ENCODE measurements at places on chromosomes 2 and 18.

DNA sequence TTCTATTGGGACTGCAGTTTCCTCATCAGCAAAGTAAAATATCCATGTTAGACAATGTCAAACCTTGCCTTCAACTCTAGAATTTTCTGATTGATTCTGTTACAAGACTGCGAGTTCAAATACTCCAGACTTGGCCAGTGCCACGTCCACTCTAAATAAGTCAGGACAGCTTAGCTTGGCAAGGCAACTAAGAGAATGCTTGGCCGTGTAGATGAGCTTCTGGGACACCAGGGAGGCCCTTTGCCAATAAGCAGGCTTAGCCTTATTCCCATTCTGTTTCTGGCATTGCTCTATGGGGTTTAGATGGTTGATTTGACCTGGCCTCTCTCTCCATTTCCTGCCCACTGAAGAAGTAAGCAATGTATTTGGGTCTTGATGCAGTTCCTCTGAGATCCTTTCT lies 218.1 kb upstream of the SIX2 start:
- DNase-seq, result no peak

- no peak for DNase-seq
Measured at GRCh38 chr2:95299961-95300360, 2.8 kb downstream of the KCNIP3 start.

GRCh38 chr2:74333175-74333574 lies 10.0 kb downstream of the SLC4A5 start:
- DNase-seq, result no peak

- DNase-seq, result no peak
Measured at GRCh38 chr2:63983986-63984605, 35.1 kb downstream of the VPS54 start.

DNA sequence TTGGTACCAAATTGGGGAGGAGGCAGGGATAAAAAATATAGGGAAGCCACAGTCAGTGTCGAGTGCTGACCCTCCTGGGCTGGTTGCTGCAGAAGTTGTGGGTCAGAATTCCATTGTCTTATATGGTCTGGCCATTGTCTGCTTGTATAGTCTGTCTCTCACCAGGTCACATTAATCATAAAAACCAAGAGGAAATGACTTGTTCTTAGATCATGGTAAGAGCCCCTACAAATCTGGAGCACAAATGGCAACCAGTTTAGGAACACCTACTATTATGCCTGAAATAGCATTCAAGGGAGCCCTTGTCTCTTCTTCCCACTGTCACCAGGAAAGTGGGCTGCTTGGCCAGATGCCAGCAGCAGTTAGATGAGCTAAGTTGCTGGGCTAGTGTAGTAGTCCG lies 119.7 kb upstream of the RMP24 start:
- DNase-seq, result no peak

GRCh38 chr2:233112776-233113452 lies 52.8 kb downstream of the INPP5D start:
- no peak for DNase-seq

- DNase-seq, result no peak
Measured at GRCh38 chr2:67524777-67525176, 127.6 kb downstream of the ETAA1 start.

DNA sequence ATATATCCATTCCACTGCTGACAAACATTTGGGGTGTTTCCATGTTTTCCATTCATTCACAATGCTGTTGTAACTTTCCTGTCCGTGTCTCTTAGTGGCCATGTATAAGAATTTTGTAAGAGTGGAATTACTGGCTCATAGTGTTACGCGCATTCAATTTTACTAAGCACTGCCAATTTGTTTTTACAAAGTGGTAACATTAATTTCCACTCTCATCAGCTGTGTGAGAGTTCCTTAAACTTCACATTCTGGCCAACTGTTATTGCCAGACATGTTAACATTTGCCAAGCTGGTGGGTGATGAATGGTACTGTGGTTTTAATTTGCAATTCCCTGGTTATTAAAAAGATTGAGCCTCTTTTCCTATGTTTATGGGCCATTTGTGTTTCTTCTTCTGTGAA lies 134.2 kb downstream of the DTNB start:
- DNase-seq, result no peak

DNA sequence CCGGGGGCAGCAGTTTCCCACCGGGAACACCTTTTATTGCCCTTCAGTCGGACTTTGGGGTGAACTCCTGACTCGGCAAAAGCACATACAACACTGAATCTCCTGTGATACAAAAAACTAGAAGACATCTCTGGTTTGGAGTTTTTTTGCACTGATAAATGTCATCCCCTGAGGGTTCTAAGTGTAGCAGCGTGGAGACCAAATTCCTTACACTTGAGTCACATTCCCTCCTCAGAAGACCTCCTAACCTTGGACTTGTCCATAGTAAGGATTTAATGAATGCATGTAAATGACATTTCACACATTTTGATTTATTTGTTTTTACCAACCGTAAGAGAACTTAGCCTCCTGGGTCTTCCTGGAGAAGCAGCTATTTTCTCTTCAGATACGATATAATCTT lies 54.0 kb upstream of the GPR45 start:
- DNase-seq, result no peak

GRCh38 chr18:33541316-33541715 lies 36.7 kb upstream of the ASXL3 start:
- DNase-seq, result no peak

DNA sequence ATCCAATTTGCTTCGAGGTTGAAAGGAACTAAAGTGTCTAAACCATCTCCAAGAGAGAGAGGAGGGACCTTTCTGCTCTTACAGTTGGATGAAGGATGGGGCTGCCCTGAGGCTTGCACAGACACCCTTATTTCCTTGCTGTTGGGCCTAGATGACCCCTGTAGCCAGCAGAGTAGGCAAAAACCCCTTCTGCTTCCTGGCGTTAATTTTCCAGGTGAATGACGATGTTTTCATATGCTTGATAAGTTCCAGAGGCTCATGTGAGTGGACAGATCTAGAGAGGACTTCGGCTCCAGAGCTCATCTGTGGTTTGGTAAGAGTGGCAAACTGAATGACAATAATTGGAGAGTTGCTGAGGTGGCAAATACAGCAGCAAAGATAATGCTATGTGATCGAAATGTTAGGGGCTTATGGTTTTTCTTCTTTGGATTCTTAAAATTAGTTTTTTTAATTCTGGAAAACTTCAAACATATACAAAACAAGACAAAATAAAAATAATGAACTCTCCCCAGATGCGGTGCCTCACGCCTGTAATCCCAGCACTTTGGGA lies 98.6 kb upstream of the MAP4K3 start:
- no peak for DNase-seq

DNA sequence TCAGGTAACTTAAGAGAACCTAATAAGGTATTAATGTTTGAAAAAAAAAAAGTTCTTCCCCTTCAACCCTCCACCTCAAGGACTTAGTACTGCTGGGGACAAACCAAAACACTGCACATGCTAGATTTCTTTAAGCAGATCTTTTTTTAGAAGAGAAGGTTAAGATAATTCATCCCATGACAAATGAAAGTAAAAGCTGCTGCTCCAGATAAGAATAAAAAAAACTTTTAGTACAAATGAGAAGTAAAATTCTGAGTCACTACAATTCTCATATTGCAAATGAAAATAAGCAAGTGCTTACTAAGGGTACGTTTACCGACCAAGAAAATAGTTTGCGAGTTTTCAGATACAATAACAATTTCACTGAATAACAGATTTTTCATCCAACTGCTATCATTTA lies 8.9 kb downstream of the STAM2 start:
- DNase-seq, result no peak

- peak; percentile 68 for DNase-seq
Measured at GRCh38 chr2:217988014-217988839, 14.6 kb downstream of the TNS1 start.

GRCh38 chr2:158635961-158636601 lies 159.0 kb upstream of the DAPL1 start:
- DNase-seq, result no peak

DNA sequence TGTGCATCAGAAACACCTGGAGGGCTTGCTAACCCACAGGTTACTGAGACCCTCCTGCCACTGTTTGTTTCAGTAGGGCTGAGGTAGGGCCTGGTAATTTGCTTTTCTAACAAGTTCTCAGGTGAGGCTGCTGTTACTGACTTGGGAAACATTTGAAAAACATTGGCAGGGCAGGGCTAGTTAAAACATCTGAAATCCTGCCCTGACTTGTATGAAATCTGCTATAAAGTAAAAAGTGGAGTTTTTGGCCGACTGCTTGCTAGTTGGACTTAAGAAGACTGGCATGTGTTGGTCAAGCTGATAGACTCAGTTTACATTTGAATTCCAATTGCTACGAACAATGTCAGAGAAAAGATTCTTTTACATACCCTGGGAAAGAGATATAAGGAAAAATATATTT lies 111.6 kb upstream of the DLX2 start:
- no peak for DNase-seq

DNA sequence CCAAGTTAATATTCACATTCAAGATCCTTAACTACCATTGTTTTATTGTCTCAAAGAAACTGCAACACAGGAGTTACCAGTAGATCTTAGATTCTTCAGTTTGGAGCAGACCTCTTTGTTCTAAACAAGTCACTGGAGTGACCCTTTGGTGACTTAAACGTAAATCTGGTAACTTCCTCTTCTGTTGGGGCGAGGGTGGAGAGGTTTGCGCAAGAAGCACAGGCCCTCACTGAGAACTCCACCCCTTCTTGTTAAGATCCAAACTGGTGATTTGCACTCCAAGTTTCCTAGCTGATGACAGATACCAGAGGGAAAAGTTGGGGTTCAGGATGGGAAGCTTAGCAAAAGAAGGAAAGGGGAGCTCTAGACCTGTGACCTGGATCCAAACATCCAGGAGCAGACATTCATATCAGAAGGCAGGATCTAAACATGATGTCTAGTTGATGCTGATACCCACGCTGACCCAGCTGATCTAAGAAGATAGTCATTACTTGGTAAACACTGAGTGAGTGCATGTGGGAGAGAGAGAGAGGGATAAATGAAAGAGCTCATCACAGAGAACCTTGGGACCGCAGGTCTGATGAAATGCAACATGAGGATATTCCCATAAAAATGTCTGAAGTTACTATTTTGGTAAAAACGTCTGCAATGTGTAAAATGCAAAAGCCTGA lies 256.0 kb downstream of the CDH20 start:
- DNase-seq, result no peak

GRCh38 chr2:60602828-60603532 lies 49.5 kb upstream of the BCL11A start:
- DNase-seq, result no peak

DNA sequence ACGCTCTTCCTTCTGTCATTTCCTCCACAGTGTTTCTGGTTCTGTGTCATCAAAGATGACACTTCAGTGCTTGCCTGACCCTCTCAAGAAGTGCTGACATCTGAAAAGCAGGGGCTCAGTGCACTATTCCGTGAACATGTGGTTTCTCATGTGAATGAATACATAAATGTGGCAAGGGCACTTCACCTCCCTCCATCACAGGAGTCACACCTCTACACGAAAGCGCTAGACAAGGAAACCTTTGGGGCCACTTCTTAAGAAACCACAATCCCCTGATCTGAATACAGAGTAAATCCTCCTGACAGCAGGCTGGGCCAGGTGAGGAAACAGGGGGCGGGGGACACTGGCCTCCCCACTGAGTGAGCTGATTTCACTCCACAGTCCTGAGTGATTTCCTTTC lies 145.8 kb upstream of the ACAA2 start:
- DNase-seq, result no peak

GRCh38 chr2:33034784-33035183 lies 88.0 kb downstream of the LTBP1 start:
- peak; percentile 36 for DNase-seq

Data from left hindlimb (tissue), 1 donor.